ENCODE measurements at places on chromosomes 13 and 19. TPM values are rescaled to one million over a fixed set of nuclear protein-coding genes. Genes with fewer than 3 reads are reported as not detected.

Gene C3
- 1.3 TPM for total RNA-seq

Gene TEX26
- not detected for total RNA-seq

Gene KLF2
- total RNA-seq, result under 0.01 TPM

Gene FUT6
- total RNA-seq, result 2.1 TPM

Gene ZNF878
- total RNA-seq, result not detected

Gene CGB3
- not detected for total RNA-seq

Gene ZNF90
- 2.7 TPM for total RNA-seq

Gene FGF21
- not detected for total RNA-seq

Gene ZNF587B
- total RNA-seq, result 19.8 TPM

Gene ZNF304
- total RNA-seq, result 12.7 TPM

Gene ATP4B
- total RNA-seq, result not detected

Gene KLK1
- total RNA-seq, result not detected

Gene CALM3
- 106 TPM for total RNA-seq

Gene WDR87
- not detected for total RNA-seq

Gene KL
- total RNA-seq, result not detected

Gene ADGRE3
- not detected for total RNA-seq

Gene AMH
- 0.38 TPM for total RNA-seq

Gene LHFPL6
- 5.3 TPM for total RNA-seq

Gene TYROBP
- total RNA-seq, result not detected

Gene PSPN
- 0.26 TPM for total RNA-seq

Gene ZNF536
- total RNA-seq, result not detected

Data from bronchial epithelial cell (primary cell).